Mammary epithelial cell (primary cell): ENCODE measurements at places on chromosomes 1 and 21.

DNA sequence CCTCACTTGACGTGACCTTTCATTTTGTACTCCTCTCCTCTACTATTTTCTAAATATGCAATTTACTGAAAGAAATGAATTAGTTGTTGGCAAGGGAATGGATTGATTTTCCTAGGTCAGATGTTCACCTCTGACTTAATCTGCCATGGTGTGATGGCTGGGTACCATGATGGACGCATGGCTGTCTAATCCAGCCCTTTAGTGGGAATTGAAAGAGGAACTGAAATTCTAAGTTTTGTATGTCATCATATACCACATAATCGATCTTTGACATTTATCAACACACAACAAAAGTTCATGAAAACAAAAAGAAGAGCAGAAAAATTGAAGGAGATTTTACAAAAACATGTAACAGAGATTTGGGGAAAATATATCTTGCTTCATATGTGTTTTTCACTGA, 331.3 kb upstream of the SNX7 start:
- DNase-seq, result no peak

DNA sequence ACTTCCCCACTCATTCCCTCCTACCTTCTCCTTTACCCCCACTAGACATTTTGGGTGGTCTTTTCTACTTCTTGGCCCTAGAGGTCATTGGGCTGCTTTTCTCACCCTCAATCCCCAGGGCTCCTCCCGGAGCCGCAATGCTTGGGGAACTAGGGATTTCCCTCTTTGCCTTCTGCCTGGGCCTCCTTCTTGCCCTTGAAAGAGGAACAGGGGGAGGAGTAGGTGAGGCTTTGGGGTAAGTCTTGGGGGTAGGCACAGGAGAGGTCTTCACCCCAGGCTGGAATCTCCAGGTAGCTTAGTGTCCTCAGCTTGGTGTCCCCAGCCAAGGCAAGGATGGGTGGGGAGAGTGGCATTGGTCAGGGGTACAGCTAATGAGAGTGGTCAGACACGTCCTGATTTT, 56.2 kb upstream of the EPS8L3 start:
- DNase-seq, result no peak

DNA sequence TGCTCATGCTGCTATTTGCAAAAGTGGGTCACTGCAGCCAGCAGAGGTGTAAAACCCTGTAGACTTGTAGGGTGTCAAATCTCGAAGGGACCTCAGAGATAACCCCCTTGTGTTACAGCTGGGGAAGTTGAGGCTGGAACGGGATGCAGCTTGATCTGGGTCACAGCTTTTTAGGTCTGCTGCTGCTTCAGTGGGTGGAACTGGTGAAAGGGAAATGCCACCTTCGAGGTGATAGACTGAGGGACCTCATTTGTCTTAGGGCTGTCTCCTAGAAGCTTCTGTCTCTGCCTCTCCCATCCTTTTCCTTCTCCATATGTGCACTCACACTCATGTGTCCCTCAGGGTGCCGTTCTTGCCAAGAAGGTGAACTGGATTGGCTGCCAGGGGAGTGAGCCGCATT, 35.4 kb downstream of the QSOX1 start:
- no peak for DNase-seq

- no peak for DNase-seq
Observed at GRCh38 chr1:193310564-193310963, 124.2 kb upstream of the B3GALT2 start.

DNA sequence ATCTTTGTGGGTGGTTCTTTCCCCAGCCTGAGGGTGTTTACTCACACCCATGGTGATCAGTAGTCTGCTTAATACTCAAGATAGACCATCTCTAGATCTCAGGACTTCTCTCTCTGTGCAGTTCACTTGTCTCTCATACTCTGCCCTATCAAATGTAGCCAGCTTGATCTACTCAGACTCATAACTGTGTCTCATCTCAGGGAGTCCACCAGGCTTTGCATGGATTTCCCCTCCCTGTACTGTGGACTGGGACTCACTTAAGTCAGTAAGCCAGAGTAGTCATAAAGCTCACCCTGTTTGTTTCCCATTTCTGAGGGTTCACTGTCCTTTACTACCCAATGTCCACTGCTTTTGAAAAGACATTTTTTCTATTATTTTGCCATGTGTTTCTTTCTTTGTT, 41.8 kb downstream of the LYPLAL1 start:
- DNase-seq, result peak; percentile 16

- DNase-seq, result no peak
Observed at GRCh38 chr1:2598329-2598931, 11.9 kb downstream of the PRXL2B start.
